ENCODE measurements at places on chromosomes 7 and 10.

- DNase-seq: no peak
Measured at GRCh38 chr7:129202058-129202777, 13.8 kb downstream of the SMO start.

GRCh38 chr10:95391581-95392216, 100.9 kb upstream of the PDLIM1 start:
- DNase-seq: peak; percentile 55

GRCh38 chr10:114874827-114875411, 53.3 kb downstream of the FHIP2A start:
- DNase-seq: peak; percentile 78

GRCh38 chr7:7425321-7425720, 110.4 kb downstream of the COL28A1 start:
- DNase-seq: no peak

- DNase-seq: no peak
Measured at GRCh38 chr10:29715296-29715695, 80.5 kb upstream of the SVIL start.

DNA sequence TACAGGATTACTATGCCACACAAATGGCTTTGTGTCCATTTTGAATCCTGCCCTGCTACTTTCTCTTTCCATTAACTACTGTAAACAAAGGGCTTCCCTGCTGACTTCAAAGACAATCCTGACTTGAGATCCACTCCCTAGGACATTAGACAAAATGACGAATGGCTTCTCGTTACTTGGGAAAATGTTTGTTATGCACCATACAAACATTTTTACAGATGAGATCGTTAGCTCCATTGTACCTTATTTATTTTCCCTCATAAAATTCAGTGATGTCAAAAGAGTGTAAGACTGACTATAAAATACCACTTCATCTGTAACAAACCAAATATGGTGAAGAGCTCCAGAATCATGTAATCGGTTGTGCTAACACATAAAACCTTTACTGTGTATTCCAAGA, 121.8 kb downstream of the CD36 start:
- no peak for DNase-seq

DNA sequence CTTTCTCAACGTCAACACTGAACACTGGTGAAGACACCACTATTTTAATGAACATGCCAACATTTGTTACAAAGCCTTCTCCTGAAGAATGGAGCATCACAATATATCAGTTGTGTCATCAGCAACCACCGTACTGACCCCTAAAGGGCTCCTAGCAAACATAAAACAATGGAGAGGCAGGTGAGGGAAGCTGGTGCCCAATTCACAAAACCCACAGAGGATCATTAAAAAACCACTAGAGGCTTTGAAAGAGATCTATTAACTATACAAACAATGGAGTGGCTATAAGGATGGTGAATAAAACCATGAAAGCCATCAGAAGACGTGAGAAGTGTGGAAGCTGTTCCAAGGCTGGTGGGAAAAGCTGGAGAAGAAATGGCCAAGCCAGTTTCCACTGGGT, 150.8 kb downstream of the FAM107B start:
- DNase-seq: no peak

DNA sequence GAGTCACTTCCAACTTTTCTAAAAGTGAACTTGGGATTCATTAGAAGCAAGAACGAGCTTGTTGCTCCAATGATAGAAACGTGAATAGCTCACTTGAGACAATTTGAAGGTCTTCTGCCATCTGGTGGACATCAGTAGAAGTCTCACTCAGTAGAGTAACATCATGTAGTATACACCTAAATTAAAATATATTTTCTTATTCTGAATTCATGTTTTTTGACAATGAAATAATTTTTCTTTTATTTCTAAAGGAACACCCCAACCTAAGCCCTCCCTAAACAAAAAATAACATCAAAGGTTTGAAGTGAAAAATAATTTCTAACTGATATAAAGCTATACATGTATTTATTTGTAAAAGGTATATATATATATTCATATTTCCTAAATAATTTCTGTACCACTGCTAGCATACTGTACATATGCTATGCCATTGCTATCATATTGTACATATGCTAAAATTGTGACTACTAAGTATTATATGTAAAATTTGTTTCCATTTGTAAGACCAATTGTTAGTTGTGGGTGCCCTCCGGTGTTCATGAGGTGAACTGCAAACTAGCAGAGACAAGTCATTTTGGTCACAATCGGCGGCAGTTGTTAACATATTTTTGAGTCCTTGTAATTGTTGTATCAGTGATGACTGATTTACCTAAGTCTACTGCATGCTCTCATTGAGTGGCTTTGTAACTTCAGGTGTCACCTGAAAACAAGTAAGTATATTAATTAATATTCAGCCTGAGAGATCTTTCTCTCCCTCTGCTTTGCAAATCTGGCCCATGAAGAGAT, 121.9 kb downstream of the PTPRZ1 start:
- peak; percentile 71 for DNase-seq

DNA sequence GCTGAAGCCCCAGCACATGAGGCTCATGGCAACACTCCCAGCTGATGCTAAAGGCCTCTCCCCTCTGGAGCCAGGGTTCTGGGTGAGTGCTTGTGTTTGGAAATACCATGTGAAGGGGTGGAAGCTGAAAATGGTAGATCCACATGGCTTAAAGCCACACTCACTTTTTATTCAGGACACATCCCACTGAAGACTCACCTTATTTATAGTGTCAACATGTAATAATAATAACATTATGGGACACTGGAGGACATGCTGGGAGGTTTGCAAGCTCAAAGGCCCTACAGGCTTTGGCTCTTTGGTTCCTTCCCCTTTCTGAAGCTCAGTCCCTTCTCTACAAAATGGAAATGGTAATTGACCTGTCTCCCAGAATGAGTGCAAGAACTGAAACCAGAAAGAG, 318.0 kb downstream of the GRID1 start:
- DNase-seq: no peak

- no peak for DNase-seq
Measured at GRCh38 chr7:84821671-84822534, 365.0 kb downstream of the SEMA3D start.

- DNase-seq: no peak
Measured at GRCh38 chr7:41709621-41710020, 6.7 kb upstream of the INHBA start.

DNA sequence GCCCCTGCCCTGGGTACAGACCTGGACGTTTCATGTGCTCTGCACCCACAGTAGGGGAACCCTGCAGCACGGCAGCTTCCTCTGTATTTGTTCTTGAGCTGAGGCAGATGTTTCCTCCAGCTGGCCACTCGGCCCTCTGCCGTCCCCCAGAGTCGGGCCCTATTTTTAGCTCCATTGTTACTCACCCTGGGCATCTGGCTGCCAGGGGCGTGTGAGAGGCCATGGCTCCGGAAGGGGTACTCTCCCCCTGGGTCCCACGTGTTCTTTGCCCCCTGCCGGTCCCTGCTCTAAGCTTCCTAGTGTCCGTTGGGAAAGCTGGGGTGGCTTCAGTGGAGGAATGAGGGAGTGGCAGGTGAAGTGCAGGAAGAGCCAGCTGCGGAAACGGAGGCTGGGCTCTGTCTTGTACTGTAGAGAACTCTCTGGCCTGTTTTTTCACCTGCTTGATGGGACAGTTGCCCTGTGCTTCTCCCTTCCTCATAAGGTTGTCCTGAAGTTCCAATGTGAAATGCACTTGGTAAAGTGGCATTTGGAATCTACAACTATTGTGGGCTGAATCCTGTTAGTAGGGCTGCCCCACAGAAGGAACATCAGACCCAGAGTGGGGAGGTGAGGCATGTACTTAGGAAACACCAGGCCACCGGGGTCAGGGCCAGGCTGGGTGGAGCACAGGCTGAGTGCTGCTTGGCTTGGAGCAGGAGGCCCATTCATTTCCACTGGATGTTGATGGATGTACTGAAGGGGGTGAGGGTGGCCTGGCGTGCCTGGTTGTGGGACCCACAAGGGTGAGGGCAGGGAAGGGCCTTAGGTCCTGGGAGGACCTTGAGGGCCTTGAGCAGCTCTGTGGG, 30.6 kb downstream of the PALD1 start:
- DNase-seq: peak; percentile 26

All from WTC11 (cell line).